Left colon (tissue), 2 donors: ENCODE measurements at places on chromosomes 7 and 10.
A peak's percentile ranks its signal among the peaks of the same experiment; 100 is the strongest.

DNA sequence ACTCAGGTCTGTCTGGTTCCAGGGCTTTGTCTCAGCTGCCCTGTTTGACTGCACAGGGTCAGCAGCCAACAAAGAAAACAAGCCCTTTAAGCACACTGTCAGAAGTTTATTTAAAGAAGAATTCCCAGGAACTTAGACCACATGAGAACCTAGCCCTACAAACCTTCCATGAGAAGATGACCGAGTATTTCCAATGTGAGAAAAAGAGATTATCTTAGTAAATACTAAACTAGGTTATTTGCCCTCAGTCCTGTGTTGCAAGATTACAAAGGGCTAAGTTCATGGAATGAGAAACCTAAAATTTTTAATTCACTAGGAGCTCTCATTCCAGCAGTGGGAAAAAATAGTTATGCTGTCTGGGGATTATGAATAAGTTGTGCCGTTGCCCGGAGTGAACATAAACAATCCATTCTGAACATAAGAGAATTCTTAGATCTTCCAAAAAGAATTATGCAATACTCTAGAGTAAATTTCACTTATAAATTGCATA is 46.7 kb downstream of the NOC3L start:
- no peak for DNase-seq

- no peak for DNase-seq
These were observed 120.2 kb downstream of the SORBS1 start for GRCh38 chr10:95440756-95441546.

DNA sequence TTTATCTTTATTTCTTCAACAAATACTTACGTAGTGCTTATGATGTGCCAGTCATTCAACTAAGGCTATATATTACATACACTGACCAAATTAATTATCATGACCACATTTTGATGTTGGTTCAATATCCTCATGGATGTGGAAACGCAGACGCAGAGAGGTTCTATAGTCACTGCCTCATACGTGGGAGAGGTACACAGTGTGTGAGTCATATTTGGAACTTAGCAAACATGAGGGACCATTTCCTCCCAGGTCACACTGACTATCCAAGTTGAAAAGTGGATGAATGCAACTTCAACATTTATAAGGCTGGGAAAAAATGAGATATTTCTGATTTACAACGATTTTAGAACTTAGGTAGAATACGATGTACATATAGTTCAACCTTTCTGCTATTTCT is 113.6 kb downstream of the PRLHR start:
- DNase-seq, result no peak

- peak; percentile 31 for DNase-seq
These were observed 1.6 kb downstream of the SFMBT2 start for GRCh38 chr10:7409045-7409731.

DNA sequence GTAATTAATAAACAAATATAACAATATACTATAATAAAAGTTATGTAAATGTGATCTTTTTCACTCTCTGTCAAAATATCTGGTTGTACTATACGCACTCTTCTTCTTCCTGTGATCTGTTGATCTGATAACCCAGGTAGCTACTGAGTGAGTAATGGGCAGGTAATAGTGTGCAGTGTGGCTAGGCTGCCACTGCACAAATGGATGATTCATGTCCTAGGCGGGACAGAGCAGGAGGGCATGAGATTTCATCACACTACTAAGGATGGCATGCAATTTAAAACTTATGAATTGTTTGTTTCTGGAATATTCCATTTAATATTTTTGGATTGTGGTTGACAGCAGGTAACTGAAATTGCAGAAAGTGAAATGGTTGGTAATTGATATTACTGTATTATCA is 44.5 kb downstream of the TAS2R16 start:
- DNase-seq, result no peak

DNA sequence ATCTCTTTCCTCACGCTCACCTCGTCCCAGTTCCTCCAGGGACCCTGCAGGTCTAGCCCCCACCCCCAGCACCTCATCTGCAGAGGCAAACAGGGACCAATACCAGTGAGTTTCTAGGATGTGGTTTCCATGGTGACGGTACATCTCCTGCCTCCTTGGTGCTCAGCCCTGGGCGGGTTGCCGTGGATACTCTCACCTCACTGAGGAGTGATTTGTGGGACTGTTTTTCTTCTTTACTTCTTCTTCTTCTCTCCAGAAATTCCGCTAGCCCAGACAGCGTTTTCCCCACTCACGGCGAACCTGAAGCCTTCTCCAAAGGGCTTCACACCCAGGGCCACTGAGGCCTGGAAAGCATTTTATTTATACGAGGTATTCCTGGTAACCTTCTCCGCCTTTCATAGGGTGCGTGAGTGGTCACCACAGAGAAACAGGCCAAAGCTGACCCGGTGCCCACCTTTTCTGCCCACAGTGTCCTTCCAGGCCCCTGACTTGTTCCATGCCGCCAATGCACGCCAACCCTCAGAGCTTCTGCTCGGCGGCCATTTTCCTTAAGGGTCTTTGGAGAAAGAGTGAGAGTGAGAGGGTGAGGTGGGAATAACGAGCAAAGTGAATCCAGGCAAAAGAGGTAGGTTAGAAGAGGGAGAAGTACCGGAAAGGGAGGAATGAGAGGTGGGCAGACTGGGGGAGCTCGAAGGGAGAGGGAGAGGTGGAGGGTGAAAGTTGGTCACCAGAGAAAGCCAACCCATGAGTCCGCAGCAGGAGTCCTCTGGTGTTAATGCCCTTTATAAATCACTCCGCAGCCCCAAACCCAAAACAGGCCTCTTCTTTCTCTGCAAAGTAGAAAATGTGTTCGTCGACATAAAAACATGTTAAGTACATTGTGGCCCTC is 15.5 kb downstream of the FAM241B start:
- DNase-seq, result no peak

DNA sequence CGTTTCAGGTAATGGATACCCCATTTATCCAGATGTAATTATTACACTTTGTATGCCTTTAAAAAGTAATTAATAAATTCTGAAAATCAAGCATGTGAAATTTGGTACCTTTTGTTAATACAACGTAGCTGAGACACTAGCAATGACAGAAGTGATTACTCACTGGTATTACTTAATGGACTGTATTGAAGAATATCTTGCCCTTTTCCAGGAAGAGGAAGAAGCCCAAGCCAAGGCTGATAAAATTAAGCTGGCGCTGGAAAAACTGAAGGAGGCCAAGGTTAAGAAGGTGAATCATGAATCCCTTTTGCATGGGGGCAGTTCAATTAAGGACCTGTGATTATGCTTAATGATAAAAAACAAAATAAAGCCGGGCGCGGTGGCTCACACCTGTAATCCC is 64.8 kb downstream of the APBB1IP start:
- no peak for DNase-seq

GRCh38 chr7:152862006-152862405 is 102.5 kb downstream of the ACTR3B start:
- DNase-seq, result no peak

GRCh38 chr7:85600395-85600794 is 413.5 kb upstream of the SEMA3D start:
- DNase-seq, result no peak

DNA sequence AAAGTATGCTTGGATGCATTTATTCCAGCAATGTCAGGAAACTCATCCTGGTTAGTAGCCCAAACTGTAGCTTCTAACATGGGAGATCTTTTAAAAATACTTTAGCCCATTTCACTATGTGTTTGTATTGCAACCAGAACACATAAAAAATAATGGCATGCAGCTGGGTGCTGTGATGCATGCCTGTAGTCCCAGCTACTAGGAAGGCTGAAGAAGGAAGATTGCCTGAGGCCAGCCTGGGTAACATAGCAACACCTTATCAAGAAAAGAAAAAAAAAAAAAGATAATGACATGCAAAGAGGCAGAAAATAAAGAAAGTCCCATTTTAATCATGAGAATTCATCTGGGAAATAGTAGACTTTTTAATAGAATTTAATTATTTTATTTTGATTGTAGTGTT is 517.0 kb upstream of the TEX47 start:
- DNase-seq, result no peak

DNA sequence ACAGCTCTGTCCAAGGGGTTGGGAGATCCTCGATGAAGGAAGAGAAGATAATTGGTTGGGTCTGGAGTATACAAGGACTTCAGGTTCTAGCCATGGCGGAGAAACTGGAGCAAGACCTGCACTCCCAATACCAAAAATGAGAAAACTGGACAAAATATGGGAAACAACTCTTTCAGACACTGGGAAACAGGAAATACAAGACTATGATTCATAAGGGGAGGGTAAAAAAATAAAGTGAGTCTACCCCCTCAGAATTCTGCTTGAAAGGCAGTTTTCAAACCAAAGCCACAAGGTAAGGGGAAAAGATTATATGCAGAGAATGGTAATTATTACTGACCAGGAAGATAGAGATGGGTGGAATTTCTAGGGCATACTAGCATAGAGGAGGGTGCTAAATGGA is 10.2 kb upstream of the SEC61G start:
- no peak for DNase-seq

DNA sequence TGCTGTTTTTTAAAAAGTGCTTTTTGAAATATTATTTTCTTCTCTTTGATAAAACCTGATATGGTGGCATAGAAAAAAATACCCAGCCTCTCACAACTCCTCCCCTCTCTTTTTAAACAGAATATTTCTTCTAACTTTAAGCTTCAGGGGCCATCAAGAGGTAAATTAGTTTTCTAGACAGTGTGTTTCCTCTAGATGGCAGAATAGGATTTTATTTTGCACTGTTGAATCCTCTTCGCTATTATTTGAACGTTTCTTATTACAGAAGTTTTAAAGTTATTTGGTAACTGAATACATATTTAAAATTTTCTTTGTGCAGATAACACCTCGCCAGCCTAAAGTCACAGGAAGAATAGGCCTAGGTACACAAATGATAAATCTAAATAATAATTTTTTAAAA is 30.3 kb downstream of the ARL5B start:
- no peak for DNase-seq

GRCh38 chr7:67947646-67948045 is 951.0 kb downstream of the TYW1 start:
- DNase-seq, result no peak

DNA sequence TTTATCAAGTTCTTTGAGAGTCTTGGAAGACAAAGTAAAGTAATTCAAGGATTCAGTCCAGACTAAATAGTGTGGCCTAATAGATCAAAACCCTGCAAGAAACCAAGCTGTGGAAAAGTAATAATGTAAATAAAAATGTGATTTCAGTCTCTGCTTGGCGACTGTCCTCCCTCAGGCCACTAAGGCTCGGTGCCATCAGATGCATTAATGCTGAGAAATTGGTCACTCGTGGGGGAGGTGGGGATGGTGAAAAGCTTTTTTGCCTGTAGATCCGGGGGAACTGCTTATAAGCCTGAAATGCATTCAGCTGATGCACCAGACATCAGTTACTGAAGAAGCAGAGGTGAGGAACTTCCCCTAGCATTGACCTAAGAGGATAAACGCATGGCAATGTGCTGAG is 182.6 kb upstream of the TBX20 start:
- no peak for DNase-seq

- no peak for DNase-seq
These were observed 63.6 kb downstream of the ANKRD7 start for GRCh38 chr7:118288098-118288497.

GRCh38 chr7:127541548-127541947 is 43.8 kb downstream of the GCC1 start:
- DNase-seq, result no peak

GRCh38 chr7:137609500-137609899 is 237.3 kb downstream of the DGKI start:
- no peak for DNase-seq

DNA sequence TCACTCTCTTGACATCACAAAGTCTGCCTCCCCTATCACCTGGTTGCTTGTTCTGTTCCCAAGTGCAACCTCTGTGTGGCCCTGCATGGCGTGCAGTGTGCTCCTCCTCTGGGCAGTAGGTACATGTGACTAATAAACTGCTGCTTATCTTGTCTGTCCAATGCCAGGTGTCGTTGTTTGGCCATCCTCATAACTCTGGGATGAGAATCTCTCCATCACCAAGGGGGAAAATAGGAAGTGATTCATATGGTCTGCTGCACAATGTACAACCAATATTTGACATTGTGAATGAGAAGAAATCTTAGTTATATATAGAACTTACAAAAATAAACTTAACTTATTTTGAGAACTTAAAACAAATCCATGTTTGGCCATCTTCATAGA is 135.2 kb downstream of the INHBA start:
- DNase-seq, result no peak
